ENCODE measurements at places on chromosomes 13 and 19.
A peak's percentile ranks its signal among the peaks of the same experiment; 100 is the strongest.

DNA sequence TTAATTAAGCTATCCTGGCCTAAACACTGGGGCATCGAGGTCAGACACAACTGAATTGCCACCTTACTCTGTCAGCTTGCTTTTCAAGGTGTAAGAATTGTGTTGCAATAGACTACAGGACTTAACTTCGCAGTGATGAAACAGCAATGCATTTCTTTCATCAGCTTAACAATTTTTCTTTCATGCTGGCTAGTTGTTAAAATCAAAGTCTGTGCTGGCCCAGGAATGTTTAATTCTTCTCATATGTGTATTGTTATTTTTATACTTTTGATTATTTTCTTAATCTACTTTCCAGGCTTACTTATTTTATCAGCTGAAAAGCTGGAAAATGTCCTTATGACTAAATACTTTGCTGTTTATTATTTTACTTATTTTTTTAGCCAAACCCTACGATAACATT lies 79.7 kb downstream of the EFNB2 start:
- no peaks in the 10 kb centered on the region for H3K36me3 ChIP-seq
- no peak overlapping the region for H3K4me3 ChIP-seq
- DNase-seq = no peak
- no peaks in the 10 kb centered on the region for H3K27me3 ChIP-seq
- no peak overlapping the region for H3K27ac ChIP-seq

DNA sequence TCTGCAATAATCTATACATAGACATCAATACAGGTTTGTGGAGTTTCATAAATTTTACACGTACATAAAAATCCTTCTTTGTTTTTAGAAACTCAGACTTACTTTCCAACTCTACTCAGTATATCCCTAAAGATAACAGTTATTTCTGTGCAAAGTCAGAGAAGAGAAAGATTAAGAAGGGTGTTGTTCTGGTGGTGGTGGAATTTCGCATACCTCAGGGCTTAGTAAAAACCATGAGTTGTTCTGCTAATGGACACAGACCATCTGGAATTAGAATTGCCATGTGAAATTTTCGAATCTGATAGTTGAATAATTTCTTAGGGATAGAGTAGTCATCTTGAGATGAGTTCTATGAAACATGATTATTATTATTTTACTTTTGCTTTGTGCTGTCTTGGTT lies 102.7 kb downstream of the ZAR1L start:
- DNase-seq = no peak
- H3K36me3 ChIP-seq = no peaks in the 10 kb centered on the region
- H3K4me3 ChIP-seq = no peak overlapping the region
- no peaks in the 10 kb centered on the region for H3K4me1 ChIP-seq

- no peak for DNase-seq
- no peaks in the 10 kb centered on the region for H3K36me3 ChIP-seq
- H3K27ac ChIP-seq = no peak within 1 kb of the TSS
Measured at GRCh38 chr19:57668635-57669034, at the start of gene ZSCAN4. Gene ZSCAN4, plus strand, starts transcription at chr19:57668935. Its CDS starts 7,211 bp downstream, at chr19:57676146.

DNA sequence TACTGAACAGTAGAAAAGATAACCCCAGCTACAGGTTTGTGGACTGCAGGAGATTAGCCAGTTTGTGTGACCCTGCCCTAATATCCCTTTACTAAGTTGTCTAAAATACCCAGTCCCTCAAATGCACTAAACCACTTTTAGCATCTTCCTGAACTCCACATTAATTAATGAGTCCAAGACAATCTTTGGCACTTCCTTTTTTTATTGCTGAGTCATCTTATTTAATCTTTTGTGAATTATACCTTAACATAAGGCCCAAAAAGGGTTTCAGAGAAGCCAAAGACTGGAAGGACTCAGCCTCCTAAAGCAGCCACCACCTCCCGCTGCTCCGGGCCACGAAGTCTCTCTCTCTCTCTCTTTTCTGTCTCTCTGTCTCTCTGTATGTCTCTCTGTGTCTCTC lies 48.8 kb upstream of the PDCD5 start:
- H3K27me3 ChIP-seq = no peaks in the 10 kb centered on the region
- no peak overlapping the region for H3K27ac ChIP-seq
- H3K4me3 ChIP-seq = no peak overlapping the region
- DNase-seq = no peak

- DNase-seq = no peak
- no peaks in the 10 kb centered on the region for H3K27me3 ChIP-seq
- H3K36me3 ChIP-seq = no peaks in the 10 kb centered on the region
Measured at GRCh38 chr13:98765996-98766519, 13.6 kb upstream of the SLC15A1 start.

DNA sequence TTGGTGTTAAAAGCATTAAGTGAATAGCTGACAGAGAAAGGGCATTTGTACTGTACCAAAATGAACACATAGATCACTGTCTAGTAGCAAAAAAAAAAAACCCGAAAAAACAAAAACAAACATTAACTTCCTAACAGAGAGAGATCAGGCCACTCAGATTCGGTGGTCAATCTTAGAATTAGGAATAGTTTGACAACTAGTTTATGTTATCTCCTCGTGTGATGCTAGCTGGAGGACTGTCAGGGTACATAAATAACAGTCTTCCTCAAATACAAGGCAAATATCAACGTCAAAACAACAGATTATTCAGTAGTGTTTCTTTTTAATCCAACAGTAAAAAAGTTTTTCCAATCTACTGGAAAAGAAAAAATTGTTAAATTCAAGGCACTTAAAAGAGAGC lies 1.7 kb downstream of the ZMYM5 start:
- peak overlapping the region; percentile 97 for H3K27ac ChIP-seq
- no peaks in the 10 kb centered on the region for H3K4me1 ChIP-seq
- peak overlapping the region; percentile 86 for H3K4me3 ChIP-seq
- no peak for DNase-seq

DNA sequence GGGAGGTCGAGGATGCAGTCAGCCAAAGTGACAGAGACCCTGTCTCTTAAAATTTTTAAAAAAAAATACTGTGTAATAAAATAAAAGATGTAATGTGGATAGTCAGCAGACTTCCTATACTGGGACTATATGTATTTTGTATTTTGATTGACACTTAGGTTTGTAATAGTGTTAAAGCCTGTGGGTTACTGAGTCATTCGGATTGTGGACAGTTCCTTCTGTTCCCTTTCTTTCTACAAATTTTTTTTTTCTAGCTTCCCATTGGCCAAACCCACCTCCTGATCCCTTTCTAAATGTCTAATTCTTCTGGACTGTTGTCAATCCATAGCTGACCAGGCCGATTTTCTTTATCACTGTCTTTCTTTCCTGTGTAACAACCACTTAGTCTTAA lies 108.0 kb downstream of the DNAJC3 start:
- no peak for DNase-seq
- H3K27me3 ChIP-seq = no peaks in the 10 kb centered on the region
- no peak overlapping the region for H3K27ac ChIP-seq
- H3K4me3 ChIP-seq = no peak overlapping the region
- no peaks in the 10 kb centered on the region for H3K4me1 ChIP-seq

DNA sequence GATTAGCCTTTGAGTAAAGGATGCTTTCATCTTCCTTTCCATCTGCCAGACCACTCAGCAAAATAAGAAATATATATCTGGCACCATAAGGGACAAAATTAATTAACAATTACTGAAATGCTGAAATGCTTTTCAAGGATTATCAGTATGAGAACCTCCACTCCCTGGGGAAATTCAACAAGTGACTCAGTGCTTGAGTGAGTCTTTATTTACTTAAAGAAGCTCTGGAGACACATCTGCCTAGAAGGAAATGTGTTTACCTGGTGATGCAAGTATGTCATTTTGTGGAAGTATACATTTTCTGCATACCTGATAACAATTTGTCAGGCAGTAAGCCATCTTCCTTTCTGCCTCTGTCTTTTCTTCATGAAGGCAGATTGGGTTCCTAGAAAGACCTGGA lies 23.4 kb downstream of the ZNF560 start:
- no peak overlapping the region for H3K4me3 ChIP-seq
- H3K27ac ChIP-seq = no peak overlapping the region
- H3K4me1 ChIP-seq = no peaks in the 10 kb centered on the region
- H3K27me3 ChIP-seq = no peaks in the 10 kb centered on the region

DNA sequence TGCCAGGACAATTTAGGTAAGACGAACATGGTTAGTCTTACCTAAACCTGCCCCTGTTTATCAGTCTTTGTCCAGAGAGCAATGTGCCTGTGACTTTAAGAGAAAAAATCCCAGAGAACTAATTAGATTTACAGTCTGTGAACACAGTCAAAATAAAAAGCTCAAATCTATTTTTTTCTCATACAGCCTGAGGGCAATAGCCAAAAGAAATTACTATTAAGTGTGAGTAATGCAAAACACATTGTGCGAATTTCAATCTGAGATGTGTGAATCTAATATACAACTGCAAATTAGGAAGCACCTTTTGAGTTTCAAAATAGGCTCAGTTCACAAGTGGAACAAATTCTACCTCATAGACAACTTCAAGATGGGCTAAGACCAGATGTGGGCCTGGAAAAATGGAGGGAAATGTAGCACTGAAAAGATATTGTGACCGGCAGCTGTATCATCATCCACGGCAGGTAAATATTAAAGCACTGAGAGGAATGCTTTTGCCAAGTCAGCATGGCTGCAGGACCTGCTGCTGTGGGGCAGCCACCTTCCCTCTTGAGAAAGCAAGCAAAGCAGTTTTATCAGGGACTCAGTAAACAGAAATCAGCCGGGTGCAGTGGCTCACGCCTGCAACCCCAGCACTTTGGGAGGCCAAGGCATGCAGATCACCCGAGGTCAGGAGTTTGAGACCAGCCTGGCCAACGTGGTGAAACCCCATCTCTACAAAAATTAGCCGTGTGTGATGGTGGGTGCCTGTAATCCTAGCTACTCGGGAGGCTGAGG lies 114.8 kb downstream of the KATNAL1 start:
- H3K27me3 ChIP-seq = no peaks in the 10 kb centered on the region
- H3K27ac ChIP-seq = no peak overlapping the region
- H3K4me3 ChIP-seq = no peak overlapping the region
- no peaks in the 10 kb centered on the region for H3K4me1 ChIP-seq
- H3K36me3 ChIP-seq = no peaks in the 10 kb centered on the region
